Activated T-cell treated with anti-CD3 and anti-CD28 coated beads for 4 hours (primary cell): ENCODE measurements at places on chromosomes 6 and 20.

DNA sequence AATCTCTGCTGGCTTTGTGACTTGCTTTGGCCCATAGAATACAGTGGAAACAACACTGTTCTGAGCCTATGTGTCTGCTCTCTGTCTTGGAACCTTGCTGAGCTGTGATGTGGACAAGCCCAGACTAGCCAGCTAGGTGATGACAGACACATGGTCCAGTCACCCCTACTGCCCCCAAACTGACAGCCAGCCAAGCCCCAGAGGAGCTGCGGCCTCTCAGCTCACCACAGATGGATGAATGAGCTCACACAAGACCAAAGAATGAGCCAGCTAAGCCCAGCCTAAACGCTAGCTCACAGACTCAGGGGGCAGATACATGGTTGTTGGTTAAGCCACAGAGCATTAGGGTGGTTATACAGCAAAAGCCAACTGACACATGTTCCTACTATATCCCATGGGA lies 4.1 kb downstream of the AARS2 start:
- DNase-seq, result no peak

DNA sequence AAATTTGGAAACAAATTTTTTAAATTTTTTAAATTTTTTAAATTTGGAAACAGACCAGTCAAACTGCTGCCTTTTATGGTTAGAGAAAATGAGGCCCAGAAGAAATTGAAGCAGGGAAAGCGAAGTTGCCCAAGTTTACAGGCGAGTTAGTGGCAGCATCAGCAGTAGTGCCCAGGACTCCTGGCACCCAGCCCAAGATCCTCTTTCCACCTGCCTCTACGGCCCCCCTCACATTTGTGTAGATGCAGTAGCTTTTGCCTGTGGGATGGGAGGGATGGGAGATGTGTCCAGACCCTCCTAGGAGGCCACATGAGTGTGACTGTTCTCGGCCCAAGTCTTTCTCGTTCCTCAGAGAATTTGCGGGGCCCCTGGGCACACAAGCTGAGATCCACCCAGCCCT lies 49.8 kb downstream of the HNF4A start:
- DNase-seq, result no peak

DNA sequence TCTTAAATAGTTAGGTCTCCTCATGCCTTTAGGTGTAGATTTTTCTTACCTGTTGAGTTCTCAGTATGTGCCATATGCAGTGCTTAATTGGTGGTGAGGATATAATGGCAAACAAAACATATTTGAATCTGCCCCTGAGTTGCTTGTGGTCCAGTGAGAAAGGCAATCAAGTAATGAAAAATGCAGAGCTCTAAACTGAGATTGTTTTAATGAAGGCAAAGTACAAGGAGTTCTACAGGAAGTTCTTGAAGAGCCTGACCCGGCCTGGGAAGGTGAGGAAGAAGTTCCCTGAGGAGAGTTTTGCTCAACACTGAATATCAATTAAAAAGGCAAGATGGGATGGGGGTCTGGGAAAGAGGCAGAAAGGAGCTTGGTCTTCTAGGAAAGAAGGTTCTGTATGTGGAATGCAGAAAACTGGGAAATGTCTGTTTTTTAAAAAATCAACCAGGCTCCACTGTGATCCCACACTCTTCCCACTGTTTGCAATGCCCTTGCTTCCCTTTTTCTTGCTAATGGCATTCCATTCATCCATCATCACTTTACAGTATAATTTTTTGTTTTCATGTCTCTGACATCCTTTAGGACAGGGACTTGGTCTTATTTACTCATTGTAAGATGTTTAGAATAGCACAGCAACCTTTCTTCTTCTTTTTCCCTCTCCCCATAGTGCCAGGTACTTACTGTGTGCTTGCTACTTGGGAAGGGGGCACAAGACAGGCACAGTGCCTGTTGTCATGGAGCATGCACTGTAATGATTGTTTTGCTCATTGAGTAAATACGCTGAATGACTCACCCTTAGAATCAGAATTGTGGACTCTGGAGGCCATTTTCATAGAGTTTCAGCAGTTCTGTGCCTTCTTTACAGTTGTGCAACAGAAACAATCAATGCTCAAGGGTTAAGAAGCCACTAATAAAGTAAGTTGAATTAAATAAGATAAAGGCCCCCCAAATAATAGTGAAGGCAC lies 64.3 kb downstream of the ANKS1A start:
- no peak for DNase-seq

- DNase-seq, result no peak
Observed at GRCh38 chr6:168417679-168418557, 23.1 kb upstream of the SMOC2 start.

- no peak for DNase-seq
Observed at GRCh38 chr6:3517350-3517749, 60.5 kb upstream of the SLC22A23 start.

GRCh38 chr20:51531712-51532456 lies 10.6 kb downstream of the NFATC2 start:
- DNase-seq, result no peak

DNA sequence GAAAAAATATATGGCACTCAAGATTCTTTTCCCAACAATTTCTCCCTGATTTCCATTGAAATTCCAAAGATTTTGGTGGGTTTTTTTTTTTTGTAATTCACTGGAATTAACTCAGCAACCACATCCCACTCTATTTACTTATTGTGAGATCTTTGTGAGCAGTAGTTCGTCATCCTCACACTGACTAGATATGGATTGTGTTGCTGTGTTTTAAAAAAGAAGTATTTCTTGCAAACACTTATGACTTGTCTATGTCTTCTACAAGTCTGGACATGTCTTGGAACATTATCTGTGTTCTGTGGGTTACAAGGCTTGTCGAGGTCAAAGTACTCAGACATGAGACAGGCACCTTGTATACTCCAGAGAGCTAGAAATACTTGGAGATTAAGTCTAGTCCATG lies 7.3 kb upstream of the TENT5A start:
- DNase-seq, result no peak

- DNase-seq, result no peak
Observed at GRCh38 chr6:107419733-107420132, 39.6 kb downstream of the PDSS2 start.

GRCh38 chr6:119209452-119210205 lies 131.2 kb upstream of the FAM184A start:
- DNase-seq, result no peak

DNA sequence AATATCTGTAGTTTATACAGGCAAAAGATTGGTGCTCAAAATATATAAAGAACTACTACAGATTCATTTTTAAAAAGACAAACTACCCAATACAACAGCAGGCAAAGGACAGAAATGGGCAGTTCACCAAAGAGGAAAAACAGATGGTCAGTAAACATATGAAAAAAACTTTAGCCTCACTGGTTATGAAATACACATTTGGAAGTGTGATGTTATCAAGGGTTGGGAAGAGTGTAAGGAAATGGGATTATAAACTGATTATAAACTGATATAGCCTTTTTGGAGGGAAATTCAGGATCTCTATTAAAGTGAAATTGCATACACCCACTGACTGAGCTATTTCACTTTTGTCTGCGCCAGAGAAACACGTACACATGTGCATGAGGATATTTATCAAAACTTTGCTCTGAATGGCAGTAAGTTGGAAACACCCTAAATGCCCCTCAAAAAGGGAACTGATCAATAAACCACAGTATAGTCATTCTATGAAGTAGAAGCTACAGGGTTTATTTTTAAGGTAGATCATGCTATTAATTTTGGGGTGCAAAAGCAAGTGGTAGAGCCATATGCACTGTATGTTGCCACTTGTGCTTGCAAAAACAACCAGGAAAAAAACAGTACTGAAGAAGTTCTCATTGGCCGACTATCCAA lies 32.2 kb upstream of the ARFGEF2 start:
- no peak for DNase-seq

DNA sequence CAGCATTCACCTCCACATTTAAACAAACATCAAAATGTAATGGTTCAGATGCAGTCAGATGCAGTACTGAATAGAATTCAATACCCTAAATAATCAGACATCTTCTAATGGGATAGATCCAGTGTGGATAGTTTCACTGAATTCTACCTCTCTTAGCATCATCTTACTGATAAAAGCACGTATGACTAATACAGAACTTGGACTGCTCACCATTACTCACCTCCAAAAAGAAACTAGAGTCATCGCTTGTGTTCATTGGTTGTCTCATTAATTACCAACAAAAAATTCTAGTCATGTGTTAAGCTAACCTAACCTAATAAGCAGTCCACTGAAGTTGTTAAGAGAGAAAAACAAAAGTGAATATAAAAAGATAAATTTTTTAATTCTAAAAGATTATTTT lies 165.9 kb upstream of the IRAK1BP1 start:
- no peak for DNase-seq

- no peak for DNase-seq
Observed at GRCh38 chr20:57220337-57221145, 45.9 kb downstream of the BMP7 start.

GRCh38 chr6:160039441-160039840 lies 70.6 kb downstream of the IGF2R start:
- DNase-seq, result no peak

DNA sequence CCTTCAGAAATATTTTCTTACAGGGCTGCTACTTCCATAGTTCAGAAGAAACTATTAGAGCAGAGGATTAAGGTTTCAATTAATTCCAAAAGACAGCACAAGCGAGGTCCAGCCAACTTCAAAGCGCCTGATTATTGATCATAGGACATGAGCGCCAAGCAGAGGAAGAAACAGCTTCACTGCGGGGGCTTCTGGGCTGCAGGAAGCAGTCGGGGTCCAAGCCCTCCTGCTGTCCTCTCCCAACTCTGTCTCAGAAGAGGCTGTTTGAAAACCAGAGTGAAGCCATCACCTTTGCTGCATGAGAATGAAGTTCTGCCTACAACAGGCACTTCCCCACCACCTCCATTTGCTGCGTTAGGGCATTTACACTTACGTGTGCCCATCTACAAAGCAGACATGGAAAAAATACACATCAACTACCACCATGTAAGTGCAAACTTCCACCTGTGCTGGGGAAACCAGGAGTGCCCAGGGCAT lies 23.9 kb downstream of the SUMO4 start:
- DNase-seq, result no peak

DNA sequence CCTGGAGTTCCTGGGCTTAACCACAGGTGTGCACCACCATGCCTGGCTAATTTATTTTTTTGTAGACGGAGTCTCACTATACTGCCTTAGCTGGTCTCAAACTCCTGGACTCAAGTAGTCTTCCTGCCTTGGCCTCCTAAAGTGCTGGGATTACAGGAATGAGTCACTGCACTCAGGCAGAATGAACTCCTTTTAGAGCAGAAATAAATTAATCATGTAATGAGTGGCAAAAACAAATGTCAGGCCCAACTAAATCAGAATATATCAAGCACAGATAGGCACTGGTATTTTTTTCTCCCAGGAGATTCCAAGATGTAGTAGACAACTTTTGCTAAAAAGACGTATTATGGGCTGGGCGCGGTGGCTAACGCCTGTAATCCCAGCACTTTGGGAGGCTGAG lies 2.6 kb downstream of the RPS10 start:
- DNase-seq, result no peak

DNA sequence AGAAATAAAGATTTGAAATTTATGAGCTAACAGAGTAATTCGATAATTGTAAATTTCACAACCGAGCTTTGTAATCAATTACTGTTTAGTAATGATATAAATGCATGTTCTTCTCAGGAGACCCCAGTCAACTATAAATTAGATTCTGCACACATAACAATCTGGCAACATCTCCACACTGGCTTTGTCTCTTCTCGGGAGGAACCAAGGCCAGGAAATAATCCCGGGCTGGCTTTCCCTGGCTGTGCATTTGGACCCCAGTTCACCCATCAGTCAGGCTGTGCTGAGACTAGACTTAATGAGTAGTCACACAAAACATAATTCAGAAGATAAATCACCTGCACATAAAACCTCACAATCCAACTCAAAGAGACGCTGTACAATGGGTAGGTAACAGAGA lies 65.5 kb downstream of the PTPRT start:
- no peak for DNase-seq
